RPMI7951 (cell line): ENCODE measurements at places on chromosomes 3 and 15.

- DNase-seq, result no peak
Observed at GRCh38 chr3:175749981-175750380, 890.8 kb downstream of the NAALADL2 start.

GRCh38 chr3:123467046-123467445, 18.2 kb upstream of the ADCY5 start:
- DNase-seq, result no peak

GRCh38 chr3:125003859-125004595, 51.8 kb downstream of the HEG1 start:
- DNase-seq, result no peak

GRCh38 chr3:108599677-108600409, 10.3 kb downstream of the DZIP3 start:
- no peak for DNase-seq

DNA sequence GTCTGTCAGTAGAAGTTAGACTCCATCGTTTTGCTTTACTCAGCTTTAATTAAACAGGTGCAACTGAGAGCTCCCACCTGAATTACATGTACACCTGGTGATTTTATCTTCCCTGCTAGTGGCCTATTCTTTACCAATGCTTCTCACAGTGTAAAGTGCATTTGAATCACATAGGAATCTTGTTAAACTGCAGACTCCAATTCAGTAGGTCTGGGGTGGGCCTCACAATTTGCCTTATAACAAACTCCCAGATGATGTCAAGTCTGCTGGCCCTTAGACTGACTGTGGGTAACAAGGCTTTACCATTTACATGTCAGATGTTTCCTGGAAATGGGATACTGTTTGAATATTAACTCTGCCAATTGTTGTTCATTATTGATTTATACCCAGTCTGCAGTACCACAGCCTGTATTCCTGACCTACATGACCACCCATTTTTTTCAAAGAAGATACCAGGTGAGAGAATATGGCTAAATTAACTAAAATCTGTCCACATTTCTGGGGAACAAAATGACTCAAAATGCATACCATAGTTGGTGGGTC, 37.2 kb downstream of the CMSS1 start:
- DNase-seq, result no peak

DNA sequence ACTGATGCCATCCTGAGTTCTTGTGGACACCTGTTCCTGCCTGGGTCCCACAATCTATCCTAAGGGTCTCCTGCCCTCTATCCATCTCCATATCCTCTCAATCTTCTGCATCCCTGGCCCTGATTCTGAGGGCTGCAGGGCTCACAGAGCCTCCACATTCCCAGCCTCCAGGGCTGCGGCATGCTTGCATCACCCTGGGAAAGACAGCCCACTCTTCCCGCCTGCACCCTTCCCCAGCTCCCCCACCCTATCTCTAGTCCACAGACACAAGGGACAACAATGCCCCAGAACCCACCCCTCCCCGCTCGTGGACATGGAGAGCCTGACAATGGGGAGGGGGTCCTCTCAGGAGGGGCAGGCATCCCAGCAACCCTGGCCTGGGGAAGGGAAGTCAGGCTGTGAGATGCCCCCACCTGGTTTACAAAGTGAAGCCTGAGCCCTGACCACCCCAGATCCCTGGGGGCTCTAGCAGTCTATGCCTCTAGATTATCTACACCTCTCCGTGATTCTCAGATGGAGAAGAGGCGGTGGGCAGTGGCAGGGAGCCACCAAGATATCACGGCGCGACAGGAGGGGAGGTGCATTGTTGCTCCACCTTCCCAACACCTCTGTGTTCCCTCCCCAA, 10.3 kb downstream of the SEMA3G start:
- no peak for DNase-seq

DNA sequence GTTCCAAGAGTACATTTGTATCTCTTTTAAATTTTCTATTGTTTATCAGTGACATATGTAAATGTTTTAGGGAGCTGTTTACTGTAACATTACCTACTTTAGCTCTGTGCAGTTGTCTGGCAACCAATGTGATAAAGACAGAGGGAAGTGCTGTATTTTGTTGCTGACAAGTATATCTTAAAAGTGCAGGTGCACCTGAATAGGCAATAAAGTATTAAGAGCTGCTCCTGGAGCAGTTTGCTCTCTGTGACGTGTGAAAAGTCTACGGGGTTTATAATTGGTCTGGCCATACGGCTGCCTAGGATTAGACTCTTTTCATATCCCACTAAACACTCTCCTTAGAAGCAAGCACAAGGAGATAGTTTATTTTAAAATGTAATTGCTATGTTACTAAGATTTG, 178.3 kb downstream of the IGF1R start:
- DNase-seq, result no peak

- DNase-seq, result peak; percentile 10
Observed at GRCh38 chr3:193190146-193190786, 50.8 kb upstream of the PLAAT1 start.

DNA sequence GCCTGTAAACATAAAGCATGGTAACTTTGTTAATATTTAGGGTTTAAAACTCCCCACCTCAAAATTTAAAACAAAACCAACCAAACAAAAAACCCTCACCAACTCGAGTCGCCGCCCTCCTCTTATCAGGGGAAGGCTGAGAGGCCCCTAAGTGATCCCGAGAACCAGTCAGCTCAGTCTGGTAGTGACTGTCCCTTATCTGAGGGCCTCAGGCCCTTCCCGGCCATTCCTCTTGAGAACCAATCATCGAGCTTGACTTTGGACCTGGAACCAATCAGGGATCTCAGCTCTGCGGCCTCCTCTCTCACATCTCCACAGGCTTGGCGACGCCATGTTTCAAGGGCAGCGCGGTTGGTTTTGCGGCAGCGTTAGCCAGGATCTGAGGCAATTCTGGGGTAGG, at the start of gene TERB2:
TSS of gene TERB2 (plus strand) at position 300 of the 400 bp plus-strand sequence. CDS start at position 332, 32 bp downstream.
- no peak for DNase-seq

DNA sequence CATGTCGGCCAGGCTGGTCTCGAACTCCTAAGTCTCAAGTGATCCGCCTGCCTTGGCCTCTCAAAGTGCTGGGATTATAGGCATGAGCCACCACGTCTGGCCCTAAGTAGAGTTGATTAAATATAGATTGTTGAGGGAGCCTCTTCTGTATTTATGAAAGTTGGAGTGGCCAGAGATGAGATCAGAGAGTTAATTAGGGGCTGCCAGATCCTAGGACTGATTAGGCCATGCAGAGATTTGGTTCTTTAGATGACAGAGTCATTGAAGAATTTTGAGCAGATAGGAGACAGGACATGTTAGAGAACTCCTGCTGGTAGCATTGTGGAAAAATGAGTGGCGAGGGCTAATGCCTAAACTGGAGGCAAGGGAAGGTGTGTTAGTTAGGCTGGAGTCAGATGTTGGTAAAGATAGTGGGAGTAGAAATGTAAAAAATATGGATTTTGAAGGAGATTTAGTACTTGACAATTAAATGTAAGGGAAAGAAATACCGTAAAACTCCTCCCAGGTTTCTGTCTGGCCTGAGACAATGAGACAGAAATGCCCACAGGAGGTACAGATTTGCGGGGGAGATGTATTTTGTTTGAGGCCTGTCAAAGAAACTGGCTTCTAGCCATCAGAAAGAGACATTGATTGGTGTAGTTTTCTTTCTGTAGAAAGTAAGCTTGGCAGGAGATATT, 23.4 kb downstream of the SACM1L start:
- no peak for DNase-seq

DNA sequence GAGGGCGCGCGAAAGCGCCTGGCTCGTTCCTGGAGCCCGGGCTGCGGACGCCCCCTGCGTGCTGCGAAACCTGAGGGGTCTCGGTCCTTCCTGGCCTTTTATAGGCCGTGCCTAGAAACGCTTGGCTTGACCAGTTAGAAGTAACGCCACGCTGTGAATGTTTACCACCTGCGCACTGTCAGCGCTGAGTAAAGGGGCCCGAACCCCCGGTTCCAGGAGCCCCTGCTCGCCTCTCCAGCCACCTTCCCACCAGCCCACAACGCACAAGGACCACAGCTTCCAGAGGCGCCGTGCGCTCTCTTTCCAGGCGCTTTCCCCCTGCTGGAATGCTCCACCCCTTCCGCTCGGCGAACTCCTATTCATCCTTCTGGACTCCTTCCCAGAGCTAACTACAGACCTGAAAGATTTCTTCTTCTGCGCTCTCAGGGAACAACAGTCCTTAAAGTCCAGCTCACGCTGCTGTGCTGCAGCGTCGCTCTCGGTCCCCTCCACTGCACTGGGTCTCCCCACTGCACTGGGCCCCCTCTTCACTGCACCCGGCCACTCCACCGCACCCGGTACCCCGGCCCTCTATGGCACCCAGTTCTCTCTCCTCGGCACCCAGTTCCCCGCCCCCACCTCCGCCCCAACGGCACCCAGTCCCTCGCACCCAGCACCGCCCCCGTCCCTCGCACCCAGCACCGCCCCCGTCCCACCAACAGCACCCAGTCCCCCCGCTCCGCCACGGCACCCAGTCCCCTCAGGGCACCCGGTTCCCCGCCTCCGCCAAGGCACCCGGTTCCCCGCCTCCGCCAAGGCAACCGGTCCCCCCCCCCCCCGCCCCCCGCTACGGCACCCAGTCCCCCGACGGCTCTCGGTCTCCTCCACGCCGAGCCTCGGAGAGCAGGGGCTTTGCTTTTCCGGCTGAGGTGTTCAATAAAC, 69.8 kb downstream of the SQOR start:
- DNase-seq, result no peak

DNA sequence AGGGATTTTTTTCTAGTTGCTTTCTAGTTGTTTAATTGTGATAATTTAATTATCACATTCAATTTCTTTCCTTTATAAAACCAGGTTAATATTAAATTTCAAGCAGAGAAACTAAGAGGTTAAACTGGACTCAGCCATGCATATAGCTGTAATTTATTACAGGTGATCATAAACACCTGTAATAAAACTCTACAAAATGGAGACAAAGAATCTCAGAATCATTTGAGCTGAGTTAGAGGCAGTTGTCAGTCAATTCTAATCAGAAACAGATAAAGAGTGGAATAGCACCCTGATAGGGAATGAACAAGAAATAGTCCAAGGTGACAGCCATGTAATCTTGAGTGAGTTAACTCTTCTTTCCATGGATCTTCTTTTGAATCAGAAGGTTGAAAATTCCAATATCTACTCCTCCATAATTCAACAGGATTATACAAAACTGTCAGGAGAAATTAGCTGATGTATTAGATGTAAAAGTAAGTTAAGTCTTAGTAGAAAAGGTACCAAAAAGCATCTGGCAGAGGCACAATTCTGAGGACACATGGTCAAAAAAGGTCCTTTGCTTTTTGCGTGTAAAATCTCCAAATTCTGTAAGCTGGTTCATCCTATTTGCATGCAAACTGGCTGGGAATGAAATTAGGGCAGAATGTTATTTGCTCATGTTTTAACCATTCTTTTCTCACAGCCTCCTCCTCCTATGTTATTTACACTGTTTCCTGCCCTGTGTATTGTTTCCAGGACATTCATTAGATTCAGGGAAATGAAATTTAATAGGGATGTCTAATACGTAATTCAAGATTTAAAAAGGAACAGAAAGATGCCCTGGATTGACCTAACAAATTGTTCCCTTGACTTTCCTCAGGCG, 39.4 kb upstream of the B3GNT5 start:
- no peak for DNase-seq

GRCh38 chr15:98321896-98322295, 326.4 kb upstream of the IGF1R start:
- no peak for DNase-seq

GRCh38 chr3:79085171-79085570, 682.6 kb downstream of the ROBO1 start:
- DNase-seq, result no peak

DNA sequence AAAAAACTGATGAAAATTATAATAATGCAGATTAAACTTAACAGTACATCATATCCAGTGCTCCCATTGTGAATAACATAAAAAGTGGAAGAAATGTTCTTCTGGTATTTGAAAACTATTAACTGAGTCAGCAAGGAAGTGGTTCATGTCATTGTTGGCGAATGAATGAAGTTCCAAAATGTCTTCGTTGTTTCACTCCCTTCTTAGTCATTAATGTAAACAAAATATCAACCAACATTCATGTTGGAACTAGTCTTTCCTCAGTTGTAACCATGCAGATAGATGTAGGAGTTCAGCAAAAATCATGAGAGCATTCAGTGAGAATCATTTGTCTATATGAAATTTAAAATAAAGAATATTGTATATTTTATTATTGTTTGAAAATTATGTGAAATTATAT, 44.1 kb upstream of the ICE2 start:
- no peak for DNase-seq

DNA sequence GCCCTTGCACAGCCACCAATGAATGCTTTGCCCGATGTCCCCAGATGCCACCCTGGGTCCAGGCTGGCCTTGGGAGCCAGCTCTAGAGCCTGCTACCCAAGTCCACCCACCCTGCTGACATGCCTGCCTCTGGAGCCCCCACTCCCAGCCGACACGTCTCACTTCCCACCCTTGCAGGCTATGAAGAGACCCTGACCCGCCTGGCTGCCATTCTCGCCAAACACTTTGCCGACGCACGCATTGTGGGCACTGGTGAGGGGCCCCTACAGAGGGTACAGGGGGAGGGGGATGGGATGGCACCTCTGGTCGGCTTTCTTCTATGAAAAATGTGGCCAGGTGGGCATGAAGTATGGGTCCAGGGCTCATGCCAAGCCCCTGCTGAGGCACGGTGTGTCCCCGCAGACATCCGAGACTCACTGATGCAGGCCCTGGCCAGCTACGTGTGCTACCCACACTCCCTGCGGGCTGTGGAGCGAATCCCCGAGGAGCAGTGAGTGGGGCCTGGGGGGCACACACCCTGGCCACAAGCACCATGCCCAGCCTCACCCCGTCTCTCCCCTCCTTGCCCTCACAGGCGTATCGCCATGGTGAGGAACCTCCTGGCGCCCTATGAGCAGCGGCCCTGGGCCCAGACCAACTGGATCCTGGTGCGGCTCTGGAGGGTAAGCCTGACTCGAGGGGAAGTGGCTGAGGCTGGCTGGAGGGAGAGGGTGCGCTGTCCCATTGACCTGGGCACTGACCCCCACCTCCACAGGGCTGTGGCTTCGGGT, 6.0 kb downstream of the AMIGO3 start:
- no peak for DNase-seq

- DNase-seq, result no peak
Observed at GRCh38 chr3:28039829-28040228, 201.6 kb upstream of the CMC1 start.

DNA sequence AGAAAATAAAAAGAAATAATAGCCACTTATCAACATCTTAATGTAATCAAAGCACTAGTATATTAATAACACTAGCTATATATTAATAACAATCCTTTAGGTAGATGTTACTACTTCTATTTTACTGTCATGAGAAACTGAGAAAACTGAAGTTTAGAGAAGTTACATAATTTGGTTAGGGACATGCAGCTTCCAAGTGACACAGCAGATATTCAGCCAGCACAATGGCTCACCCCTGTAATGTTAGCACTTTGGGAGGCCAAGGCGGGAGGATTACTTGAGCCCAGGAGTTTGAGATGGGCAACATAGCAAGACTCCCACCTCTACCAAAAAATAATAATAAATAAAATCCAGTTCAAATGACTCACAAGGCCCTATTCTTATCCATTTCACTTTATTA, 1.9 kb upstream of the UBR1 start:
- DNase-seq, result no peak

DNA sequence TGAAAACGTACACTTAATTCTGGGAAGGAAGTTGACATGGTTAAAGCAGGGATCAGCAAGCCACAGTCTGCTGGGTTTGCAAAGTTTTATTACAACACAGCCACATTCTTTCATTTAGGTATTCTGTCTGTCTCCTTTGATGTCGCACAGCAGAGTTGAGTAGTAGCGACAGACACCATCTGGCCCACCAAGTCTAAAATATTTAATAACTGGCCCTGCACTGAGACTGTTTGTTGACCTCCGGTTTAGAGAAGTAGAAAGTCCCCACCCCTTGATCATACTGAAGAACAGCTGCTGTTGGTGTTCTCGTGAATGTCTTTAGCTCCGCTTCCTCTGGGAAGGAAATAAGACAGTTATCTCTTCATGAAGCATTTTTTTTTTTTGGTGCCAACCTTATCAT, 66.2 kb downstream of the MCTP2 start:
- peak; percentile 59 for DNase-seq
